Thymus (tissue), 14 donors: ENCODE measurements at places on chromosomes 7 and 10.
A peak's percentile ranks its signal among the peaks of the same experiment; 100 is the strongest.

DNA sequence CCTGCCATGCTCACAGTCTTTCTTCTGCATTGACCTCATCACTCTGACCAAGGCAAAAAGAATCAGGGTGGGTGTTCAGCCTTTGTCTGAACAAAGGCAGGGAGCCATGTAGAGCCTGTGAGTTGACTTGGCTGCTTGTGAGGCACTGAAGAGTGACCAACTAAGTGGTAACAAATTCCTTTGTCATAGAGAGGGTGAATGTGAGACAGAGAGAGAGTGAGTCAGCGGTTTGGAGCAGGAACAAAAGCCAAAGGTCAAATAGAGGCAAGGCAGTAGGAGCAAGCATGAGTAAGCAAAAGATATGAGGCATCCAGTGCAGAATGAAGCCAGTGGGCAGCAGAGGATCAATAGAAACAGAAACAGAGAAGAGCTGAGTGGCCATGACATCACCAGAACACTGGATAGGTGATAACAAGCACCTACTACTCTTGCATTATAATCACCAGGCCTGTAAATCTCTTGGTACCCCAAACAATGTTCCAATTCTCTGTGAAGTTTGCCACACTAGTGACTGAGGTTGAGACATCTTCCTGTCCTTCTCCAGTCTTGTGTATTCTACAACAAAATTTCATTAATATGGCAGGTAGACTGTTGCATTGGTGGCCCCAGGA lies 116.2 kb upstream of the LAMB4 start:
- no peak for DNase-seq

- no peak for DNase-seq
These were observed 94.8 kb upstream of the GDF10 start for GRCh38 chr10:47205192-47205591.

DNA sequence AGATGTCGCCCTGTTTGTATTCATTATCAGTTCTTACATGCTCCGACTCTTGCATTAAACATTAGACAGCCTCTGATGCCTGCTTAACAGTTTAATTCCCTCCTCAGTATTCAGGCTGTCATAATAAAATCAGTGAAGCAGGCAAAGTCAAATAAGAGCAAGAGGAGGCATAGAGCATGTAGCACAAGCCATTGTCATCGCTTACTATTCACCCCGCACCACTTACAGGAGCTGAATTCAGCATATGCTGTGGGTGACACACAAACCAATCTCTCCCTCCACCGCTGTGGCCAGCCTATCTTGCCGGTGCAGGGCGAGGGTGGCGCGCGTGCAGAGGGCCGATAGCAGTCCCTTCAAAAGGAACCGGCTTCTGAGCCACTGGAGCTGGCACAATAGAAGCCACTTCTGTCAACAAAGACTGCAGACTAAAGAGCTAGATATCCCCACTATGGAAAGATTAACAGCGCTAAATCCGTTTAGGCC lies 433.2 kb upstream of the MGMT start:
- no peak for DNase-seq

GRCh38 chr7:2873686-2874551 lies 29.8 kb upstream of the GNA12 start:
- no peak for DNase-seq

DNA sequence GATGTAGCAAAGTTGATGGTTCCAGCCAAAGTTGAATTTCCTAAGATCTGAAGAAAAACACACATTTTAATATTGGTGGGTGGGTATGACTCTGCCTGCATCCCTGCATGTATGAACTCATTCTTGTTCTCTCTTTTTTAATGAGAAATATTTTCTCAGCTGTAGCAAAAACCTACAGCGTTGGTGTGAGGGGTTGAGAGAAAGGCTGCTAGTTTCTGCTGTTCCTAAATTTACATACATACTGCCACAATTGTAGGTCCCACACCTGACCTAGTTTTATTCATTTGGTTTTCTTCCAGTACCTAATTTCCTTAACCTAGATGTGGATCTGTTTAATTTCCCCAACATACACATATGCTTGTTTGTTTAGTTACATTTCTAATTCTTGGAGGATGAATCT lies 4.6 kb downstream of the AGFG2 start:
- DNase-seq = no peak

GRCh38 chr7:139557857-139558581 lies 34.5 kb downstream of the CLEC2L start:
- no peak for DNase-seq

- DNase-seq = no peak
These were observed 171.2 kb downstream of the GFRA1 start for GRCh38 chr10:116101616-116102315.

DNA sequence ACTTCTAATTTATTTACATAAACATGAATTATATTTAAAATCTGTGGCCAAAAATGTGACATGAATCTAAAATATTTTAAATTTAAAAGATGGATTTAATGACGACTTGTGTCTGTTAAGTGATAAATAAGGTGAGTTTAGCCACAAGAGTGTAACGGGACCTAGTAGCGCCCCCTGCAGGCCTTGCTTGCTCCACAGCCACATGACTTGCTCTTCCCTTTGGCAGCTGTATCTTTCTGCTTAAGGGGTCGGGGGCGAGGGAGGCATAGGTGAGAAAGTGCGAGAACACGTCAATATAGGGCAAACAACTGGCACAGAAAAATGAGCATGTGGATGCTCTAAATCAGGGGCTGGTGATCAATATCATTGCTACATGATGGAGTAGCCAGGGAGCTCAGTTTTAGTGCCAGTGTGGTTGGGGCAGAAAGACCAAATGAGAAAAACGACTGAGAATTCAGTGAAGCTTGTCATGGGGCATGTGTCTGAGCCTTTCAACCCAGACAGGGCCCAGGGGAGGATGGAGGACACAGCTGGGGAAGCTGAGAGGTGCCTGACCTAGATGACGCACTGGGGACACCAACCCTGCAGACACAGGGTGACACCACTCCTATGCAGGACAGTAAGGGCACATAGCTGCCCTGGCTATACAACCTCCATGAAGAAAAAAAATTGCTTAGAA lies 49.8 kb downstream of the PAXIP1 start:
- no peak for DNase-seq

GRCh38 chr7:51314726-51315125 lies 1.9 kb downstream of the COBL start:
- no peak for DNase-seq

DNA sequence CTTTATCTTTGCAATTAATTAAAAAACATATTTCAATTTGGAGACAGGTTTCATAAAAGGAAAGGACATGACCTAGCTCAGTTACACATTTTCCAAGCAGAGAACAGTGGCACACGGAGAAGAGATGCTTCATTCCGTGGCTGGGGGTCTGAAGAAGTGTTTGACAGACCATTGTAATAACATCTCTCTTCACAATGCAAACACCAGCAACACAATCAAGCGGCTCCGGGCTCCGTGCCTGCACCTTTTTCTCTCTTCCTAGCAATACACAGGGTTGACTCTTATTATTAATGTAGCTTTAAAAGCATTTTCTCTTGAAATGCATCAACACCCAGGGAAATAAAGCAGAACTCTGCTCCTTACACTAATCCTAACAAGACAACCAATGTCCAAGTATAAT lies 261.0 kb upstream of the AOAH start:
- no peak for DNase-seq

DNA sequence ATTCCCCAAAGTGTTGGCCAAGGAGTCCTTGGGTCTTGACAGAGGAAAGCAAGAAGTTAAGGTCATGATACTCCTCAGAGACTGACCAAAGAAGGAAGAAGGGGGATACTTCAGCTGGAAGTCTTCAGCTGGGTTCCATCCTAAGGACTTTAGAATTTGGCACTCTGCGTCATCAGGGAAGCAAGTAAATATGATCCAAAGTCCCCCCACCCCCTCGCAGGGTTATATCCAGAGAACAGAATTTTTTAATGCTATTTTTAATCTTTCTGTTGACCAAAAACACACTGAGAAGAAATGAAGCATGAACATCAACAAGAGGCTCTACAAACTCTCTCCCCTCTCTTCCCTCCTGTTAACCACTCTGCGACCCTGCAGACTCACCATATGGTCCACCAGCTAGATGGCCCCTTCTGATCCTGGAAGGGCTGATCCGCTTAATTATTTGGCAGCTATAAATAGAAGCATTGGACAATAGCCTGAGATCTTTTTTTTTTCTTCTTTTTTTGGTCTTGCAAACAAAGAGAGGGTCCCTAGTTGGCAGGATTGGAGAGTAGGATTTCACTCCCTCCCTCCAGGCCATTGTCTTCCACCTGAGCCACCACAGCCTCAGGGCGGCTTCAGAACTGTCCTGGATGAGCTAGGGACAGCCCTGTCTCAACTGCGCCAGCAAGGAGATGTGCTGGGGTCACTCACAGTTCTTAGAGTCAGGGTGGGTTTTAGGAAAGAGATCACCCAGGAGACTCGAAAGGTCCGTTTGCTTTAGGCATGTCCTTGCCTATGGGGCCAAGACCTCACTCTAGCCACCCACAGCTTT lies 196.0 kb downstream of the KCNMA1 start:
- DNase-seq = no peak

- DNase-seq = no peak
These were observed 55.6 kb downstream of the SLC16A9 start for GRCh38 chr10:59654007-59654406.

GRCh38 chr10:72334196-72334824 lies 20.4 kb downstream of the DNAJB12 start:
- DNase-seq = no peak

DNA sequence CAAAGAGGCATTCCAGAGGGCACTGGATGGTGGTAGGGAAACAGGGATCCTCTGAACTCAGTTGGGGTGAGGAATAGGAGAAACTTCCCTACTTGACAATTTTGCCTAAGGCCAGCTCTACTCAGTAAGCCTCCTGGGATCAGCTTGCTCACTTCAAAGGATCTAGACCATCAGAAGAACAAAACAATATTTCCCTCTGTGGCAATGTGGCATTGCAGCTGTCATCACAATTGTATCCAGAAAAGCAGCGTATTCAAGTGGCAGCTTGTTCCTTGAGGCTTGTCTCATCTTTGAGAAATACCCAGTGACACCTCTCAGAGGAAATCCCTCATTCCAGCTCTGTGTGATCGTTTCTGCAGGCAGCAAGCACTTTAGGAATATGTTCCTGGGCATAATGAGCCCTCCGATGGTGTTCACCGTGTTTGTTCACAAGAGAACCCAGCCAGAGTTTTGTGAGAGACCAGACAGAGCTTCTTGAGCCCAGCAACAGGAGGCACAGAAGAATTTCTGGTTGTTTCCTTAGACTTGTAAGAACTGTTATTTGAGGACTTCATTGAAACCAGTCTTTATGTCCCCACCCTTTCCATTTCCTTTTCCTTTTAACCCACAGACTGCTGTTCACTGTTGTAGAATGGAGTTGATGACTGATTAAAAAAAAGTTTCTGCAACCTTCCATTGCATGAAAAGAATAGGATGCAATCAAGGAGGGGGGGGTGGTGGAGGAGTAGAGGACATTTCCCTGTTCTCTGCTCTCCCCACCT lies 747.3 kb downstream of the LRMDA start:
- no peak for DNase-seq

- no peak for DNase-seq
These were observed 150.1 kb upstream of the BMPER start for GRCh38 chr7:33754933-33755928.

GRCh38 chr7:107469929-107470328 lies at the start of gene GPR22:
Gene GPR22, plus strand, starts transcription at chr7:107470057. Its CDS starts 4,004 bp downstream, at chr7:107474061.
- DNase-seq = no peak

DNA sequence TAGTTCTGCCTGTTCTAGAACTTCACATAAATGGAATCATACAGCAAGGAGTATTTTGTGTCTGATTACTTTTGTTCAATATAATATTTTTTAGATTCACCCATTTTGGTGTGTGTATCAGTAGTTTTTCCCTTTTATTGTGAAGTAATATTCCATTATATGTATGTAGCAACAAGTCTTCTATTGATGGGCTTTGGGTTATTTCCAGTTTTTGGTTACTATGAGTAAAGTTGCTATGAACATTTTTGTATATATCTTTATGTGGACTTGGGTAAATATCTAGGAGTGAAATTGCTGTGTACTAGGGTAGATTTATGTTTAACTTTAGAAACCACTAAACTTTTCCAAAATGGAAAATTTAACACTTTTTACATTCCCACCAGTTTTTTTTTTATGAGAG lies 35.7 kb downstream of the ADK start:
- no peak for DNase-seq

GRCh38 chr10:46268076-46268881 lies 18.5 kb upstream of the ANTXRL start:
- no peak for DNase-seq

DNA sequence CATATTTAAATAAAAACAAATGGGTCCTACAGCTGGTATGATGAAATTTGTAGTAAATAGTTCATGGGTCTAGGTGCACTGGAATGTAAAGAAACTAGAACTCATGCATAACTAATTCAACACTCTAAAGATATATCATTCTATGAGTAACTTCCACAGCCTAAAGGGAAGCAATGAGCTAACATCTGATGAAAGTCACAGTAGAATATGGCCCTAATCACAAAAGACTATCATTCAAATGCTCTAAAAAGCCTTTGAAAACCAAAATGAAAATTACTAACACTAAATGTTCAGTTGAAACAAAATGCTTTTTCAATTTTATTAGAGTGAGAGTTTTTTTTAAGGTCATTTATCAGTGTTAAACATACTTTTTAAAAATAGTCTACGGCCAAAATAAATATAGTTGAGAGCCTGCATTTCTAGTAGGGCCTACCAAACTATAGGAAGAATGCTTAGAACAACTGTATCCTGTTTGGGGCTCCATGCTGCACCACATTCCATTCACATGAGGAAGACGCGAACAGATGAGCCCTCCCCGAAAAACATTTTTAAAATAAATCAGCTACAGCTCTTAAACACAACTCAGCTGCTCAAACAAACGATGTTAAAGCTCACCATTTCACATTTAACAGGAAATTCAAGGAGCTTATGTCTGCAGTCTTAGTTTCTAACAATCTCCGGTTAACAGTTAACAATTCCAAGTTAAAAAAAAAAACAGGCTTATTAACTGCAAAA lies 134.5 kb downstream of the NRBF2 start:
- peak; percentile 29 for DNase-seq

DNA sequence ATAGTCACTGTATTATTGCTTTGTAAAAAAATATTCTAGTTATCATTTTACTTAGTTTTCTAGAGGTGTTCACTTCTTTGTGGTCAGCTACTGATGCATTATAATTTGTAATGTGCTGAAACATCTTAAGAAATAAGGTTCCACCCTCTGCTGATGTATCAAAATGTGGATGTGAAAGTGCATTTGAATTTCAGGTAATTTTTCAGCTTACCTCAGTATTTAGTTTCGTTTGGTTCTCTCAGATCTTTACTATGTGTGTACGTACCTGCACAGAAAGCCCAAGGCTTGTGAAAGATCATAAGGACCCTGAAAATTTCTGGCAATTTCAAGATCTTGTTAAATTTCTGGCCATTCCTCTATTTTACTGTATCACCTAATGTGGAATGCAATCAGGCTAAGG lies 542.3 kb upstream of the TPK1 start:
- no peak for DNase-seq

DNA sequence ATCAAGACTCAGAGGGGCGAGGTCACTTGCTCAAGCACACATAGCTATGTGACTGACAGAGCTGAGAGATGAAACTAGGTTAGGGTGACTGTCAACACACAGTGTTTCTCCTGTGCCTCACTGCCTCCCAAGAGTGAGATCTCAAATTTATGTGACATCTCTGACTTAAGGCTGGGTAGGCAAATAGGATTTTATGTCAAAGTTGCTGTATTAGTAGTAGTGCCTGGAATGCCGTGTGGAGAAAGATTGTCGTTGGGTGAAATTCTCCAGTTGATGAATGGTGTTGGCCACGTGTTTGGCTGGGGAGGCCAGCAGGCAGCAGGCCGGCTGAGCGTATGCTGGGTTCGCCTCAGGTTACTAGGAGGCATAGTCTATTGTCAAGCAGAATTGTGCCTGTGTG lies 148.3 kb upstream of the BMPER start:
- DNase-seq = no peak

- no peak for DNase-seq
These were observed 35.5 kb downstream of the GPRIN2 start for GRCh38 chr10:46520941-46521340.

GRCh38 chr7:80453699-80454340 lies 58.0 kb downstream of the GNAT3 start:
- DNase-seq = no peak
